ENCODE measurements at places on chromosomes 3 and 15.

DNA sequence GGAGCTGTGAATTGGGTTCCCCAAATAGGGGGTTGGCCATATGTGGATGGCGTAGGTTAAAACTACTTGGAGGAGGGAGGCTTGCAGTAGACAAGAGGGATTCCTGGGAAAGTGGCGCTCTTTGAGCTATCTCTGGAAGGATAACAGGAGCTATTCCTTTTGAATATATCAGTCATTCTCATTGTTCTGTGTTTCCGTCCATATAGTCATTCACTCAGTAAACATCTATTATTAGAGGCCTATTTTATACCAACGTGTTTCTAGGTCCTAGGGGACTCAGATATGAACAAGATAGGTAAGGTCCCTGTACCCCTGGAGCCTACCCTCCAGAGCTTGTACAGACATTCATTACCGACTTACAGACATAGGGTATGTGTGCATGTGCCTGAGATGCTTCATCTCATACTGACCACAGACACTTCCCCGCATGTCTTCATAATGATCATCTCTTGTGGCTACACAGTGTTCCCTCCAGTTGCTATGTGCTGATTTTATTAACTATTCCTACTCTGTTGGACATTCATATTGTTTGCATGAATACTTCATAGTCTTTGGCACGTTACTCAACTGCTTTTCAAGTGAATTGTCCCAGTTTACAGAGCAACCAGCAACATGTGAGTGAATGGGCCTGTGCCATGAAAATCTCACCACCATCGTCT, 55.8 kb upstream of the VILL start:
- DNase-seq = no peak

- no peak for DNase-seq
These were observed 19.4 kb upstream of the DCUN1D1 start for GRCh38 chr3:182999767-183000166.

- DNase-seq = no peak
These were observed 144.3 kb downstream of the TJP1 start for GRCh38 chr15:29677871-29678461.

- DNase-seq = no peak
These were observed 1.5 kb downstream of the SMAD6 start for GRCh38 chr15:66703540-66703941.

DNA sequence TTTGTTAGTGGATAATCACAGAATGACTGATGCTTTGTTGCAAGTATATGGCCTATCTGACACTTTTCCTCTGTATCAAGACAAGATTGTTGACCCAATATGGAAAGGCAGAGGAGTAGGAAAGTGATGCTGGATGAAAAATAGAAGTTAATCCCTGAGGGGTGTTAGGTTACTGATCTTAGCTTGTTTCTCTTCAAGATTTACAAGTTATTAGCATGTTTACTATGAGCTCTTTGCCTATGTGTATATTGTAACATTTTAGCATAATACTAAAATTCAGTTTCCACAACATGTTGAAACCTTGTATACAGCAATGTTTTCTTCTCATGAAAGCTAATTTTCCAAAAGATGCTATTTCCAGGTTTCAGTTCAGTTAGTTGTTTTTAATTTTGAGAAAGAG, 120.4 kb upstream of the CCNL1 start:
- DNase-seq = no peak

- DNase-seq = no peak
These were observed 258.5 kb downstream of the KCNMB2 start for GRCh38 chr3:178794711-178795110.

- DNase-seq = no peak
These were observed 2.5 kb downstream of the OR5K2 start for GRCh38 chr3:98500019-98500418.

DNA sequence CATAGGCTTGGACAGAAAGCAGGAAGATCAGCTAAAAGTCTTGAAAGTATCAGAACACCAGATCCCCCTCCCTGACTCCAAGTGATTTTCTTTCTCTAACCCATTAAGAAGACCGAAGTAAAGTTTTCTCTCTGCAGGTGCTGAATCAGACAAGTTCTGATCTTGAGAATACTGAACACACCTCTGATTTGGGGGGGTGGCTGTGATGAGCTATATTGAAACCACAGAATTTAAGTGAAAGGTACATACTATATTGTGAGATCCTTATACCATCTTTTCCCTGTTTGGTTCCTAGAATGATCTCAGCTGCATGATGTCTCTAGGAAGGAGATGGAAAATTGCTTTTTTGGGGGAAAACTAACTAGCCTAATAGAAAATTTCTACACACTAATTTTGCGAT, 196.0 kb downstream of the DIPK2A start:
- DNase-seq = no peak

DNA sequence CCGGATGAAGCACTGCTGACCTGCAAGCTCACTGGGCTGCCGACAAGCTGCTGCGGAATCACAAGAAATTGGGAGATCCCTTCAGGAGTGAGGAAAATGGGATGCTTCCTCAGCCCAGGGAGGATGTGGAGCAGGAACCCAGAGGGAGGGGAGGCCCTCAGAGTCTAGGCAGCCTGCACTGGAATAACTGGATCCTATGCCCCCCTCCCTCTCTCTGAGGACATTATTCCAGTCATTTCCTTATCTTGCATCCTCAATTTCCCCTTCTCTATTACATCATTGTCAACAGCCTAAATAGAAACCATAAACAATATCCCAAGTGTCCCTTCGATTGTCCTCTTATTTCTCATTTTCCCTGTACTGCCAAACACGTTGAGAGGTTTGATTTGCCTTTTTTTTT, 169.0 kb downstream of the OPA1 start:
- DNase-seq = no peak

GRCh38 chr3:61300006-61300380, 48.7 kb upstream of the FHIT start:
- no peak for DNase-seq

All from activated T-cell treated with anti-CD3 and anti-CD28 coated beads for 1 hour (primary cell).